ENCODE measurements at places on chromosomes 5 and 9.

GRCh38 chr9:79489261-79490000 lies 82.3 kb upstream of the TLE4 start:
- no peak for DNase-seq

GRCh38 chr5:131627207-131627865 lies 7.7 kb downstream of the RAPGEF6 start:
- no peak for DNase-seq

DNA sequence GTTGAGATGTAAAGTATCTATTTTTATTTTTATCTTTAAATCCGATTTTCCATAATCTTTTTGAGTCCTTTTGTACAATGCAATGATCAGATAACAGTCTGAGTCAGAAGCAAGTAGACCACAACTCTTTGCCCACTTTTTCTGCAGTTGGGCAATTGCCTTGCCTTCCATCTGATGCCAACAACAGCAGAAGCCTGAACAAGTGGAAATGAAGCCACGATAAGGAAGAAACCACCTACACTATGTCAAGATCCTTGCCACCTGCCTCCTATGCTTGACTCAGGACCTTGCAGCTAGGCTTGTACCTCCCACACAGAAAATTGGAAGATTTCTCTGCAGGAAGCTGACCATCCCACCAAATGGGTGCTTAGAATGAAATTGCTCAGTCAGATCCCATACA lies 78.6 kb downstream of the ANXA1 start:
- no peak for DNase-seq

DNA sequence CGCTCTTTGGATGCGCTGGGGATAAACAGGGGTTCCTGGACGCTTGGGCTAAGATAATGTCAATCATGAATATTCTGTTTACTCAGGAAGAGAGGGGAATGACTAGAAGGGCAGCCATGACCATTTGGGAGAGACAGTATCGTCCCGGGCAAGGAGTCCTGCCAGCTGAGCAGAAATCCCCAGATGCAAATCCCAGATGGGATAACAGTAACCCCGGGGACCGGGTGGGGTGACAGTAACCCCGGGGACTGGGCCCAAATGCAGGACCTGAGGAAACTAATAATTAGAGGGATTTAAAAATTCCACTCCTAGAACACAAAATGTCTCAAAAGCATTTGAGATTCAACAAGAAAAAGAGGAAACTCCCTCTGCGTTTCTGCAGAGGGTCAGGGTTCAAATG lies 189.0 kb upstream of the PPP1R26 start:
- no peak for DNase-seq

- no peak for DNase-seq
Measured at GRCh38 chr9:95506428-95506677, 10.4 kb downstream of the PTCH1 start.

DNA sequence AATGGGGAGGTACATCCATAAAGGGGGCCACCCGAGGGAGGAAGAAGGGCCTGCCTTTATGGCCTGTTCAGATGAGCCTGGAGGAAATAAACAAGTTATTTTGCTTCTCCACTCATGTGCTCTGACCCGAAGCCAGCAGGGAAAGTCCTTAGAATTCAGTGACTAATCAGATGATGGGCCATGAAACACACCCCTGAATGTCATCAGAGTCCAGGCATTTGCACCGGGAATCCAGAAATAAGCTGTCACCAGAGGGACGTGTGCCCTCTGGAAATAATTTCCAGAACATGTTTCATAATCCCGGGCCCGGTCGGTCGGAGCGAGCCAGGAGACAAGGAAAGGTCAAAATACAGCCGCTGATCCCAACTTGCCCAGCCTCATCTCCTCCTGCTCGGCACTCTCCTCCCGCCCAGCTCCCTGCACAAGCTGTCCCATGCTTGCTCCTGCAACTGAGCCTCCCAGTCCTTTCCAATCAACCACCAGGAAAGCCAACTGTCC lies 73.6 kb upstream of the ZNF622 start:
- no peak for DNase-seq

- no peak for DNase-seq
Measured at GRCh38 chr5:33075731-33076130, 364.6 kb downstream of the NPR3 start.

- DNase-seq: no peak
Measured at GRCh38 chr9:95313010-95313498, 4.5 kb downstream of the FANCC start.

GRCh38 chr5:131475541-131475941 lies 159.5 kb downstream of the RAPGEF6 start:
- no peak for DNase-seq

GRCh38 chr9:27421577-27421976 lies 102.5 kb upstream of the IFNK start:
- DNase-seq: no peak

- no peak for DNase-seq
Measured at GRCh38 chr9:85425153-85425611, 316.6 kb downstream of the AGTPBP1 start.

GRCh38 chr9:96626912-96627311 lies 7.3 kb upstream of the CDC14B start:
- no peak for DNase-seq

GRCh38 chr9:13386935-13387733 lies 107.6 kb upstream of the MPDZ start:
- DNase-seq: no peak

GRCh38 chr5:151717416-151717815 lies 30.7 kb upstream of the SPARC start:
- DNase-seq: no peak

DNA sequence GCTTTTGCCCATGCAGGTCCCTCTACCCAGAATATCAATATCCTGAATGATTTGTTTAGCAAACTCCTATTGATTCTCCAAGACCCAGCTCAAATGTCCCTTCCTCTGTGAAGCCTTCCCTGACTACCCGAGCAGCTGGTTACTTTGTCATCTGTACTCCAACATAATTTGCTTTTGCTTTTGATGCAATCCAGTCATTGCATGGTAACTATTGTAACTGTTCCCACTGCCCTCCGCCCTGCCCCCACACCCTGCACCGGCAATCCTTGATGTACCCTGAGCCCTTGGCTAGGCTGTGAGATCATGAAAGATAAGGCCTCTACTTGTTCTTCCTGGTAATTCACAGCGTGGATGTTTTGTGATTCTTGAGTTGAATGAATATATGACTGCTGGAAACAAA lies 119.9 kb upstream of the BOD1 start:
- no peak for DNase-seq

DNA sequence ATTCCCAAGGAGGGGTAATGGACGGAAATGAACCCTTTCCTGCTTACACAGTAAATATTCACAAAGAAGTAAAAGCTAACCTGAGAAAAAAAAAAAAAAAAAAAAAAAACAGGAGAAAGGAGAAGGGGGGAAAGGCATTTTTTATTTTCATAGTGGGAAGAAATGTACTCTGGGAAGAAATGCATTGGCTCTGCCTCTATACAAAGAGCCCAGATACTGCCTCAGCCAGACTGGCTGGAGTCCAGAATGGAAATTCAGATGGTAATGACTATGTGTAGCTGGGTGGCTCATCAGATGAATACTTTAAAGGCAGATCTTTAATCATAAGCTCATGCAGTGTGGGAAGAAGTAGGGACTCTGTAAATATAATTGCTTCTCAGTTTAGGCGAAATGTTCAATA lies 124.9 kb upstream of the ZNF608 start:
- DNase-seq: no peak

- DNase-seq: no peak
Measured at GRCh38 chr9:108103046-108103693, 613.6 kb upstream of the KLF4 start.

DNA sequence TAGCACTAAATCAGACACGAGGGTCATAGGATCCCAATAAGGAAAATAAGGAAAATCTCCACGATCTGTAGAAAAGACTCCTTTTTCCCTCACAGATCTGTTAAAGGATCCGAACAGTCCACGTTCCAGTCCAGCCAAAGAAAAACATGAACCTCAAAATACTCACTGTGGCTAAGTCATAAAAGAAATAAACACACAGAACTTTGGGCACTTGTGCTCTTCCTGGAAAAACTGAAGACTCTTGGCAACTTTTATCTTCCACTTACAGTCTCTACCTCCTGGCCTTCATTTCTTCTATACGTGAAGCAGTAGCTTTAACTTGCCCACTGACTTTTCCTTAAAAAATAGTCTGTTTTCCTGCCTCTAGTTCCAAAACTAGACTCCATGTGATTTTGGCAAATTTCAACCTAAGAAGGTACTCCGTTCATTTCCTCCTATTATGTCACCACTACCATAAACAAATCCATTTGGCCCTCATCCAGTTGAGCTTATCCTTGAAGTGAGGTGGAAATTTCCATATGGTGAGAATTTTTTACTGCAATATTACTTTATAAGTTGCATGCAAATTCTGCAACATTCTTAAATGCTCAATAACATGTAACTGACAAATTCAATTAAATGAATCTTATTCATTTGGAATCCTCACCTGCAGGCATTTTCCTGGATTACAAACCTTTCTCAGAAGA lies 5.3 kb upstream of the LHFPL2 start:
- no peak for DNase-seq

DNA sequence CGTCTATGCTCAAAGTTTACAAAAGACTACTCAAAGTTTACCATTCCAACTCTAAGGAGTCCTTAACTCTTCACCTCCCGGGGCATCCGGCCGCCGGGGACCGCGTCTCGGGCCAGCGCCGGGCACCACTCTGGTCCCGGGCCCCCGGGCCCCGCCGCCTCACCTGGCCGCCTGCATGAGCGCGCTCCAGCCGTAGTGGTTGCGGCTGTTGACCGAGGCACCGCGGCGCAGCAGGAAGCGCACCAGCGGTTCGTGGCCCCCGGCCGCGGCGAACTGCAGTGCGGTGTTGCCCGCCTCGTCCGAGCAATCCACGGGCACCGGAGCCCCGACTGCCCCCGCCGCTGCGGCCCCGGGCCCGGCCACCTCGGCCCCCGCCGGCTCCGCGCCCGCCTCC lies 388 bp downstream of the ANKS6 start:
- DNase-seq: no peak

- DNase-seq: no peak
Measured at GRCh38 chr5:174991847-174992246, 267.5 kb downstream of the MSX2 start.

DNA sequence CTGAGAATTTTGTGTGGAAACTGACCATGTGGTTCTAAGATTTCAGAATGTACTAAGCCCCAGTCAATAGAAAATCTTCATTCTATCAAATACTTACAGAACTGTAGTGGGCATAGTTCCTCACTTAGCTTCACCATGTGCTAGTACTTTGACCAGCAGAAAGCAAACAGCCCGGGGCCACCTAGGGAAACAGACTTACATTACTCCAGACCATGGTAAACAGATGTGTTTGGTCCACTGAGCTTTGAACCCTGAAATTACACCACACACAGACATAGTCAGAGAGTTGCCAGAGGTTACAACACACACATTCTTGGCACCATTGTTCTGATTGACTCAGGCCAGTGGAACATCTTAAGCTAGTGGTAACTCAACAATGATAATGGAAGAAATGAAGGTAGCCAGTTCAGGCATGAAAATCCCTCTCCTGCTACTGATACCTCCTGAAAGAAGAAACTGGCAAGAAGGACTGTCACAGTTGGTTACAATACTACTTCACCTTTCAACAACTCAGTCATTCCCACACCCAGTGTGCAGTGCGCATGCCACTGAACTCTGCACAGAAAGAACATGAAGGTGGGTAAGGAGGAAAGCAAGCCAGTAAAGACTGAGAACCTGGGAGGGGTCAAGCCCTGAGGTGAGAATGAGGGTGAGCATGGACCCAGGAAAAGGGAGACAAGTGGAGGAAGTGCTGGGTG lies 18.7 kb upstream of the LECT2 start:
- DNase-seq: no peak

- DNase-seq: no peak
Measured at GRCh38 chr5:76427206-76428140, 24.4 kb downstream of the IQGAP2 start.
